ENCODE measurements at places on chromosomes 1 and 21. TPM values are rescaled to one million over a fixed set of nuclear protein-coding genes. Genes with fewer than 3 reads are reported as not detected.

The LRRC38 gene
- total RNA-seq: not detected

The NUAK2 gene
- 15.1 TPM for total RNA-seq

The CD1E gene
- not detected for total RNA-seq

The VASH2 gene
- 0.27 TPM for total RNA-seq

The PARK7 gene
- total RNA-seq: 205 TPM

The SHISA4 gene
- total RNA-seq: 2.4 TPM

The MFAP2 gene
- total RNA-seq: 53.4 TPM

The GJA9 gene
- total RNA-seq: 0.27 TPM
